IgD-negative memory B cell (primary cell): ENCODE measurements at places on chromosomes 16 and 17. TPM values are rescaled to one million over a fixed set of nuclear protein-coding genes. Genes with fewer than 3 reads are reported as not detected.

The KRTAP9-2 gene
- polyA plus RNA-seq = not detected

The C16orf89 gene
- not detected for polyA plus RNA-seq

The CCDC102A gene
- 15.1 TPM for polyA plus RNA-seq

The ALOXE3 gene
- polyA plus RNA-seq = not detected

The STX1B gene
- 0.18 TPM for polyA plus RNA-seq

The G6PC1 gene
- not detected for polyA plus RNA-seq

The PDXDC1 gene
- 31.7 TPM for polyA plus RNA-seq

The MEIOB gene
- polyA plus RNA-seq = not detected

The ASPA gene
- polyA plus RNA-seq = not detected

The MYH11 gene
- polyA plus RNA-seq = 3.9 TPM

The ST6GALNAC1 gene
- 0.44 TPM for polyA plus RNA-seq

The CENPN gene
- 7.8 TPM for polyA plus RNA-seq

The GSDMA gene
- polyA plus RNA-seq = 0.19 TPM

The IKZF3 gene
- 103 TPM for polyA plus RNA-seq
